Activated CD4-positive, alpha-beta T cell treated with anti-CD3 and anti-CD28 coated beads, Interleukin-2, amount 50 U/mL, for 4 hours (primary cell): ENCODE measurements at places on chromosomes 13 and 19.

- DNase-seq: no peak
These were observed 4.1 kb upstream of the TLE6 start for GRCh38 chr19:2973229-2973628.

DNA sequence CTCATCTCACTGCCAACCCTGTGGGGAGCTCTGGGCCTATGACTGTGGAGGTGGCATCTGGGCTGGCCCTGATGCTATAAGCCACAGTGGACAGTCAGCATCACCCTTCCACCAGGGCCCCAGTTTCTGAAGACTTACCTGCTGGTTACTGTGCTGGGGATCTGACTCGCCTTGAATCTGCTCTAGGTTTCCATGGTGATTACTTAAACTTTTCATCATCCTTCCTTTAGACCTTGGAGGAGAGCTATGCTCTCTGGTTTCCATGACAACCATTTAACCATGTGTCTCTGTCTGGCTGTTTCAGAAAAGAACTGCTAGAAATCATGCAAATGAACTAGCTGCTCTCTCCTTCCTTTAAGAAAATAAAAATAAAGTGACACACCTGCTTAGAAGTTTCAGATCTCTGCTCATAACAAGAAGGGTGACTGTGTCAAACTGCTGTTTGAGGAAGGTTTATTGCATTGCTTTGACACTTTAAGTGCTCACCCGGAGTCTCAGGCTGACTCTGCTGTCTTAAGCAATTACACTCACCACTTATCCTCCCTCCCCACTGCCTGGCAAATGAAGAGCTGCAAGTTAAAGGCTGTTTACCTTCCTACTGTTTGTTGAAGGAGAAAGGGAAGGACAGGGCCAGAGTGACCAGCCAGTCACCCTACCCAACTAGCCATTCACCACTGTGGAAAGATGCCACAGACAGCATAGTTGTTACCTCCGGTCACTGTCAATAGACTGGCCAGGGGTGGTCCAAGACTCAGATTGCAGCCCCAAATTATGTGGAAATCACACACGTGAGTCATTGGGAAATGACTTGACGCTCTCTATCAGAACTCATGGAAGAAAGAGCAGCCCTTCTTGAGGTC, 87.6 kb downstream of the HSPH1 start:
- DNase-seq: no peak

DNA sequence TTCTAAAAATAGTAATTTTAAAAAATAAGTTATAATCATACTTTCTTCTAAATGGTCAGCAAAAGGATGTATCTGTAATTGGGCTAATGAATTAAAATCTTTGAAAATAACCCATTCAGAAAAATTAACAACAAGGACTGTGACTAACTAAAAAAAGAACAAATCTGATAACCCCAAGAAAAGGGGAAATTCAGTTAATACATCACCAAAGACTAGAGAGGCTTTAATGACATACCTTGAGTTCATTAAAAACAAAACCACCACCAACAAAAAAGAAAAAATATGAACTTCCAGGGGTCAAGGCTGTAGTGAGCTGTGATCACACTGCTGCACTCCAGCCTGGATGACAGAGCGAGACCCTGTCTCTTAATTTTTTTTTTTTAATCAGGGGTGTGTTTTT, 121.8 kb downstream of the TBC1D4 start:
- DNase-seq: no peak

DNA sequence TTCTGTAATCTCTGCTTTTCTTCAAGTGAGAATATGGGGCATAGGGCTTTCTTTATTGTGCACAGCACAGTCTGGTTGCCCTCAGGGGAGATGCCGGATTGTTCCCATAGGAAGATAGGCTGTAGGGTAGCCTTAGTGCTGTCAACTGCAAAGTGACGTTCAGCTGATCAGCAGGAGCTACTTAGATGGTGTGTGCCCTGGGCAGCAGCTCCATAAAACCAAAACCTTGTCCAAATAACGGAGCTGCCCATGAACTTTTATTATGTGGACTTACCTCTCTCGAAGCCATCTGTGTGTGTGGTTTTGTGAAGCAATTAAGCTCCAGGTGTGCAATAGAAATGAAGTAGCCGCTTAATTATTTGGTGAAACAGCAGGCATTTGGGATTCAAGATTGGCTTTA, 120.0 kb upstream of the RNF113B start:
- DNase-seq: no peak

GRCh38 chr19:1649706-1650649, 2.4 kb downstream of the TCF3 start:
- no peak for DNase-seq

- no peak for DNase-seq
These were observed 4.4 kb upstream of the COMP start for GRCh38 chr19:18795540-18795939.

- DNase-seq: peak; percentile 82
These were observed 27.7 kb downstream of the MEIS3 start for GRCh38 chr19:47391510-47392223.

DNA sequence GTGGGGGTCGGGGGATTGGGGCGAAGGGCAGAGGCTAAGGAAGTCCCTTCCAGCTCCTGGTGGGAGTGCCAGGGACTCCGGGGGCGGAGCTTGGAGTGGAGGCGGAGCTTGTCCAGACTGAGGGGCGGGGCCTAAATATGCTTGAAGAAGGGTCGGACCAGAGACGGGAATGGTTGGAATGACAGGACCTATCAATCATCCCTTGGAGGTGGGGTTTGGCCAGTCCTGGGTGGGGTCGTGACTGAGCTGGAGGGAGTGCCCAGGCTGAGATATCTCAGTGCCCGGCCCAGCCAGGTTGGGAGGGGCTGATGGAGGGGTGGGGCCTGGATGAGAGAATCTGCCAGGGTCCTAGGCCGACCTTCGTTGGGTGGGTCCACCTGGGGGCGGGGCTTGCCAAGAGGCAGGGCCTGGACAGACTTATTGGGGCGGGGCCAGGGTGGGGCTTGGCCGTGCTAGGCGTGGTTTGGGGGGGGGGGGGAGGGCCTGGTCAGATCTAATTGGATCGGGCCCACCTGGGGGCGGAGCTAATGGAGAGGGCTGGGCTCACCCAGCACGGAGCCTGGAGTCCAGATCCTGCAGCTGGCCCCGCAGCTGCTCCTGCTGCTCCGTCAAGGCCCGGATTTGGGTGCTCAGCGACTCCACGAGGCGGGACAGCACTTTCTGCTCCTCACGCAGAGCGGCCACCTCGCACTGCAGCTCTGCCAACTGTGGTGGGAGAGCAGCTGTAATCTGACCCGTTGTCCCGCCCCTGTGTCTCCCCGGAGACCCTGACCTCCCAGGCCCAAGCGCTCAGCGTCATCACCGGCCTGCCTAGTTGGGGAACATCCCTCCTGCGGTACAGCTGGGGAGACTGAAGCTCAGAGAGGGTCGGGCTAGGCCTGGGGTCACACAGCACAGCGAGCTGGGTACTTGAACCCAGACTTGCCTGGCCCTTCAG, 2.6 kb upstream of the WIZ start:
- no peak for DNase-seq

GRCh38 chr19:18501832-18502231, 20.0 kb downstream of the ELL start:
- DNase-seq: no peak

GRCh38 chr13:35826626-35827254, 304.4 kb downstream of the DCLK1 start:
- DNase-seq: no peak

- peak; percentile 49 for DNase-seq
These were observed 11.8 kb downstream of the PDE4A start for GRCh38 chr19:10431943-10432735.

- DNase-seq: no peak
These were observed 14.3 kb downstream of the FARP1 start for GRCh38 chr13:98157188-98157587.

GRCh38 chr19:43798546-43799409, 3.5 kb downstream of the LYPD5 start:
- DNase-seq: peak; percentile 75

GRCh38 chr13:110479648-110480047, 81.9 kb downstream of the RAB20 start:
- no peak for DNase-seq

GRCh38 chr19:51566489-51567100, 4.5 kb upstream of the ZNF175 start:
- DNase-seq: no peak

DNA sequence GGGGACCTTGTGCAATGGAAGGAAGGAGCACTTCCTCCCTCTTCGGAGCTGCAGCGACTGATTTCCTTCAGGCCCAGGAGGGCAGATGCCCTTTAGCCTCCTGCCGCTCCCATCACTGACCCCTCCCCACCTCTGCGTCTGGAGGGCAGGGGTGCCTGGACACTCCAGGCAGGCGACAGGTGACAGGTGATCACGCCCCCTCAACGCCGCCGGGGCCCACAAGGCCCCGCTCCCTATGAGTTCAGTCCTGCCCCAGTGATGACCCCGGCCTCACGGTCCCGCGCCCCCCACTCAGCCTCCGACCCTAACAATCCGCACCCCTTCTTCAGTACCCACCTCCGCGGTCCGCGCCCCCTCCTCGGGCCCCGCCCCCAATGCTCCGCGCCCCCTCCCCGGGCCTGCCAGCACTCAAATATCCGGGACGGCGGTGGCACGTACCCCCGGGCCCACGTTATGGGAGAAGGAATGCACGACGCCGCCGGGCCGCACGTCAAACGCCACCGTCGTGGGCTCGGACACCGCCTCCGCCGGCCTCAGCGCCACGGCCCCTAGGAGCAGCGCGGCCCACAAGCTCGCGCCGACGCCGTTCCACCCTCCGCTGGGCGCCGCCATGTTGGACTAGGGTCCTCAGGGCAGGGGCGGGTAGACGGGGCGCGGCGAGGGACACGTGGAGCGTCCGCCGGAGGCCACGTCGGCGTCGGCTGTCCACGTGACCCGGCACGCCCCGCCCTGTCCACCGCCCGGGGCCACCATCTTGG, at the start of gene MYDGF:
Gene MYDGF (minus strand): TSS at position 620 of the 758 bp plus-strand sequence. CDS start 8 bp downstream, at position 612.
- DNase-seq: peak; percentile 92

DNA sequence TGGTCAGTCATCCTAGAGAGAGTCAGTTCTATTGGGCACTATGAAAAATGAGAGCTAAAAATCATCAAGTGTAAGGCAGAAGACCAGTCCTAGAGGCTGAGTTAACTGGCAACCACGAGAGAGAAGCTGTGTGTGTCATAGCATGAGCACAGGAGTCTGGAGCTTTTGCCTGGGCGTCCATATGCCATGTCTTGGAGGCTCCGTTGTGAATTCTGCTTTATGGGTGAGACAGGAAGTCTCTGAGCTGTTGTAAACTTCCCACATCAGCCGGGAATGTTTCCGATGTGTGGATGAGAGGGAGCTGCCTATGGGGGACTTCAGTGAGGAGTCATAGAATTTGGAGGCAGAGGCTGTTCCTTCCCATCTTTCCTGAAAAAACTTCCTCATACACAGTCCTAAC, 120.0 kb downstream of the ITGBL1 start:
- no peak for DNase-seq

DNA sequence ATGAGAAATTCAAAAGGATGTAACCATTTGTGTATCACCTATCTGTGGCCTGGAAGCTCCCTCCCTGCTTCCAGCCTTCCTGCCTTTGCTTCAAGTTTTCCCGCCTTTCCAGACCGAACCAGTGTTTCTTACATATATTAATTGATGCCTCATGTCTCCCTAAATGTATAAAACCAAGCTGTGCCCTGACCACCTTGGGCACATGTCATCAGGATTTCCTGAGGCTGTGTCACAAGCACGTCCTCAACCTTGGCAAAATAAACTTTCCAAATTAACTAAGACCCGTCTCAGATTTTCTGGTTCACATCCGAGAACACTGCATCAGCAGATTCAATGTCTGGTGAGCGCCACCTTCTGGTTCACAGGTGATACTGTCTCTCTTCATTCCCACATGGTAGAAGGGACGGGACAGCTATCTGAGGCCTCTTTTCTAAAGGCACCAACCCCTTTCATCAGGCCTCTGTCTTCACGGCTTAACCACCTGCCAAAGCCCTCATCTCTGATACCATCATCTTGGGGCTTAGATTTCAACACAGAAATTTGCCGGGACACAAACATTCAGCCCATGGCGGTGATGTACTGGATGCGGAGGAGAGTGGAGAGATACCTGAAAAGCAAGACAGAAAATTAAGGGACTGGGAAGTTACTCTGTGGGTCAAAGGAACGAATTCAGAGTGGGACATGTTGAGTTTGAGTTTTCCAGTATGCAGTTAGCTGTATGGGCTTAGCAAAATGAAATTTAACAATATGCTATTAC, 58.7 kb upstream of the PABPC3 start:
- no peak for DNase-seq

GRCh38 chr19:44800461-44800860, 8.4 kb upstream of the BCAM start:
- DNase-seq: peak; percentile 80

DNA sequence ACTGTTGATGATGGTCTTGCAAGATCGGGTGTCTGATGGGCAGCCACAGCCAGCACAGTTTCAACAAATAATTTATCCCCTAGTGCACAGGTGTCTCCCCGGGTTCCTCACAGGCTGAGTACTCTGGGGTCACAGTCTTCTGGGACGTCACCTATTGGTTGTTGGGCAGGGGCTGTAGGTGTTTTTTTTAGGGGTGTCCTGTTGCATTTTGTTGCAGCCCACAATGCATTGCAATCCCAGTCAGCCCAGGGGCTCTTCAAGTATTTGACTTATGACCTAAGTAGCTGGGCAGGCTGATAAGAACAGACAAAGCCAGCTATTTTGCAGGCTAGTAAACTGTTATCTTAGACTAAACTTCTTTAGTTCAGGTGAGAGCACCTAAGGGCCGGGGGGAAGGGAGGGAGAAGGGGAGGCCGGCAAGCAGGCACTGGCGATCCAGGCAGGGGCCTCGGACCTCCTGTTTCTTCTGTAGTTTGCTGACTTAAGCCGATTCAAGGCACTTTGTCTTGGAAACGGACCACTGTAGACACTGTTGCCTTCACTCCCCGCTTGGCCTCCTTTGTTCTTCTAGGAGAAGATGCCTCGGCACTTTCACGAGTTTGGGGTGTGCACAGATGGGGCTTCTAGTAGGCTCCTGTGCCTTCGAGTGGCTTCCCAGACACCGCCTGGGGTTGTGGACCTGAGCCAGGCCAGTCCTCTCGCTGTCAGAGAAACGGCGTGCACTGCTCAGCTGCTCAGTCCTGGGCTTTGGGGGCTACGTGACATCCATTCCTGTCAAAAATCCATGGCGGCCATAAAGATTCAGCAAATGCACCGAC, 33.9 kb upstream of the GRTP1 start:
- DNase-seq: no peak

DNA sequence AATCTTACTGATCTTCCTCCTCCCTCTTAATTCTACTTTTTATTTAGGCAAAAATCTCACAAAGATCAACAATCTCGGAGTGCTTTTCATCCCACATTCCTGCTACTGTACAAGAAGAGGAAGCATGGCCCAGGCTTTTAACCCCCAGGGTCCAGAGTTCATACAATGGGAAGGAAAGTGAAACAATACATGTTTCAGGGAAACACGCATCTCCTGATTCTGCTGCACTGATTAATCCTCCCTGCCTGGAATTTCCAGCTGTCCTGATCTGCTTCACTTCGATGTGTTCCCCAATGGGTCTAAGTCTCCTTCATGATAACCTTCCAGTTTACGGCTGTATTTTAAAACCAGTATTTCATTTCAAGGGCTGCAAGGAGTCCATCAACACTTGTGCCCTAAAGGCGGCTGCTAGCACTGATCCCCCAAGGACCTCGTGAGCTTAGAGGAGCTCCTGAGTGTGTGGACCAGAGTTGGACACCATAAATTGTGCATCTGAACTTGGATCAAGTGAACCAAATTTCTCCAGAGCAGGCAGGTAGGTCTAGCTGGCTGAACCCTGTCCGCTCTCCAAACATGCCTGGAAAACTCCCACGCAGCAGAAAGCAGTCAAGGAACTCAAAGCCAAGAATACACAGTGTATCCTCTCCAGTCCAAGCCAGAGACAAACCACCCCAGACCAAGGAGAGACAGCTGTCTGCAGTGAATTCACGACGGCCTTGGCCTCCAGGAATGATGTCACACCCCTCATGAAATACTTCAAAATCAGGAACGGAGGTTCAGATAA, 44.3 kb downstream of the COL4A1 start:
- no peak for DNase-seq
